ENCODE measurements at places on chromosomes 2 and 18.

- DNase-seq: no peak
Observed at GRCh38 chr2:58939388-58939787, 698.3 kb upstream of the FANCL start.

DNA sequence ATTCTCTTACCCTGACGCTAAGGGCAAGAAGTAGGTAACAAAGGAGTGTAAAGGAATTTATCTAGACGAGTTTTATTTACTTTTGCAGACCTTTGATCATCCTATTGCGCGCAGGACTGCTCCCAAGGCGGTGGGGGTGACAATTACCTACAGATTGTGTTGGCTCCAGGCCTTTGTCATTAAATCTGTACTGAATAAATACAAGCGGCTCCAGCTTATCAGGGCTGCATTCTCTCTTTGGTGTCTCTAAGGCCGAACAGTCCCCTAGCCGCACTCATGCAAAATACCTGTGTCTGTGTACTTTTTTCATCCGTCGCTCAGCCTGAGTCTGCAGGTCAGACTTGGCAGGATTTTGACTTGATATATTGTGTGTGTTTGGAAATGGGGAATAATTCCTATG, 57.9 kb upstream of the DYSF start:
- no peak for DNase-seq

DNA sequence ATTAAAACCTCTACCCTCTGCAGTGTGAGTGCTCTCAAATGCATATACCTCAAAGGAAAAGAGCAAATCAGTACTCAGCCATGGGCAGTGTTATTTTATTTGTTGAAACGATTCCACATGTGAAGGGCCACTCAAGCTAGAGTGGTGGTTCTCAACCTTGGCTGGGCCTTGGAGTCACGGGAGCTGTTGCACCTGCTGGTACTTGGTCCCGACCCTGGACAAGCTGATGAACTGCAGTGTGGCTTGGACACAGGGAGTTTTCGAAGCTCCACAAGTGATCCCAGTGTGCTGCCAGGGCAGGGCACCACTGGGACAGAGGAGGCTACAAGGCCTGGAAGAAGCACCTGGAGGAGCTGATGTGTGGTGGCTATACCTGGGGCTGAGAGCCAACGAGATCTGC, 19.7 kb downstream of the GNLY start:
- no peak for DNase-seq

DNA sequence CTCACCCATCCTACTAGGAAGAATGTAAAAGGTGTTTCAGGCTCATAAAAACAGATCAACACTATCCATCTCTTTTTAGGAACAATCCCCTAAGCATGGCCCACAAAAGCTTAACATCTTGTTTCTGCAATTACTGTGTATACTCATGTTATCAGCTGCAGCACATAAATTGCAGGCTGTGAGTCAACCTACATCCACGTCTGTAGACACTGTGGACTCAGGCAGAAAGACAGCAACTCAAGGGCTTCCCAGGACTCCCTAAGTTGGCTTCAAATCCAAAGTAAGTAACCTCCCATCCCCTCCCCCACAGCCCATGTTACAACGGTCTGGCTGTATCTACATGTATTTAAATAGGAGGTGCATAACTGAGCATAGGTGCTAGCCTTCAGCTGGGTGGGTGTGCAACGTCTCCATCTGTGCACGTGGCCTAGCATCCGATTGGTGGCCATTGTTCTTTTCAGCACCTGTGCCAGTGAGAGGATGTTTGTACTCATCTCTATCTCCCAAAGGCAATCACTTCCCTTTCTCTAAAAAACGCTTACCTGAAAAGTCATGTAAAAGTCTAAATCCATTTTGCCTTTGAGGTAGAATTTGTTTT, 30.1 kb downstream of the UXS1 start:
- peak; percentile 34 for DNase-seq

GRCh38 chr2:174325373-174326160, 9.2 kb upstream of the SP9 start:
- peak; percentile 17 for DNase-seq

DNA sequence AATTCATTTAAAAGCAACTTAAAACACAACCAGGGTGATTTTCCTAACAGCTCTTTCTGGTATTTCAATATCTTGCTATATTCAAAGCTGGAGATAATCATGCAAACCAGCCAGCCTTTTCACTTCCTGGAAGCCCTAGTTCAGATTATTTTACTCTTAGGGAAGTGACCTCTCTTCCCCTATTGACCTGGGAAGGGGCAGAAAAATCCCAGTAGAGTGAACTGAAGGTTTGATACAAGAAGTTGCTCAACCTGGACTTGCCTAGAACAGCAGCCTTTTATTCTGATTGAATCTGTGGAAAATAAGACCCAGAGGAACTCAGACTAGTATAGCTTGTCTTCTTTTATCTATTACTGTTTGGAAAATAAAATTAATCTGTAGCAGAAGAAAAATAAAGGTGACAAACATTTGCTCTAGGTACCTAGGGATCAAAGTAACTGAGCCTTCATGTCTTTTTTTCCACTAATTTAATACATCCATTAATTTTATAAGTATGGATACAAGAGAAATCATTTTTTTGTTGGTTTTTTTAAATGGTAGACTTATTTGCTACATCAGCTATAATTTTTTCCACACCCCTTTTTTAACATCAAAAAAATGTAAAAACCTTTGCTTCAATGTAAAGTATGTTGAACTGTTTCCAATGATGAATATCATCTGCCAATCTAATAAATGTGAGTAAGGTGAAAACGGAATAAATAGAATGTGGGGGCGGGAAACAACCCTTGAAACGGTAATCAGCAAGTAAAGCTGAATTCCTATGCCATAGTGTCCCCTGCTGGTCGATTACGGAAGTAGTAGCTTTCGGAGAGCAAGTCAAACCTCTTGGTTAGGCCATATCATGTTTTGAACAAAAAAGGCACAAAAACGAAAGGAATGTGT, 629.9 kb downstream of the NRXN1 start:
- DNase-seq: peak; percentile 33

DNA sequence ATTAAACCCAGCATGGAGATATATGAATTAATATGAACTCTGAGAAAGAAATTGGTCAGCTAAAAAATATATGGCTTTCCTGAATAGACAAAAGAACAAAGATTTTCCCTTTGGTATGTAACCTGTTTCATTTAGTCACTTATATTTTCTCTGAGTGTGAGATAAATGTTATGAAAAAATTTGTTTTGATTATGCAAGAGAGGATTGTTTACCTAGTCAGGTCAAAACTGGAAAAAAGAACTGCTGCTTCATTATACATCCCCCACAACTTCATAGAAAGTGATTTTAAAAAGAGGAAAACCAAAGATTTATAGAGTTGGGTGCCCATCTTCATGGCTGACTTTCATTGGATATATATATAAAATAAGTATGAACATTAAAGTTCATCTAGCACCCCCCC, 242.2 kb upstream of the FN1 start:
- no peak for DNase-seq

- no peak for DNase-seq
Observed at GRCh38 chr2:69693775-69694450, 48.0 kb upstream of the ANXA4 start.

DNA sequence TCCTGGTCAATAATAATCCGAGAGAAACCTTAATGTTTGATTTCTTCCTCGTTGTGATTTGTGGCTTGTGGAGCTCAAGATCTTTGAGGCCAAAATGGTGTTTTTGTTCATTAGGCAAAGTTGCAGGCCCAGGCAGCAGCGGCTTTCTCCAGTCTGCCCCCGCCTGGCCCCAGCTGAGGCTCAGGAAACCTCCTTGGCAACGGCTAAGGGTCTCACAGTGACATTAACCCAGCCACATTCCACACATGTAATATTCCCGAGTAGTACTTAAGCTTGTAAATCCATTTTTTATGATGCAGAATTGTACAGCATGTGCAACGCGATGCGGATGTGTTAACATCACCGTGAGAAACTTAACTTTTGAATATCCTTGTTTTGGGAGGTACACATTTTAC, 200.1 kb downstream of the BCL11A start:
- DNase-seq: no peak

- DNase-seq: no peak
Observed at GRCh38 chr18:73164430-73164829, 296.6 kb upstream of the NETO1 start.
